ENCODE measurements at places on chromosomes 1 and 21.

DNA sequence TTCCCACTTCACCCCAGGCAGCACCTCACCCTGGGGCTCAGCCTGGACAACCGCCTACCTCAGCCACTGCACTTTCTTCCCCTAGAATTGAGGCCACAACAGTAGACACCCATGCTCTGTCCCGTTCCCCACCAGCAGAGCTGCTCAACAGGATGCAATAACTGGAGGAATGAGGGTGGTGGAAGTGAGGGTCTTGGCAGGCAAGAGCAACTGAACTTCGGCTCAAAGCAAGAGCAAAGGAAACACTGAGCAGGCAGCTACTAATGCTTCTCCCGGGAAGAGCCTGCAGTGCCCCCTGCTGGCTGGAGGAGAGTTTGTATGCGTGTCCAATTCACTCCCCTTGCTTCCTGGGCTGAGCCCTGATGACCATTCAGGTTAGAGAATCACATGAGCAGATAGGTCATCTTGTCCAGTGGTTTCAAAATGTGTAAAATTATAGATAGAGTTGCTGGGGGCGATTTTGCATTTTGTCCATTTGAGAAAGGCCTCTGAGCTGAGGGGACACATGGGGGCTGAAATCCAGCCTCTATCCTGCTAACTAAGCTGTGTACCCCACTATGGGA is 13.9 kb downstream of the NT5C1A start:
- peak; percentile 67 for DNase-seq

DNA sequence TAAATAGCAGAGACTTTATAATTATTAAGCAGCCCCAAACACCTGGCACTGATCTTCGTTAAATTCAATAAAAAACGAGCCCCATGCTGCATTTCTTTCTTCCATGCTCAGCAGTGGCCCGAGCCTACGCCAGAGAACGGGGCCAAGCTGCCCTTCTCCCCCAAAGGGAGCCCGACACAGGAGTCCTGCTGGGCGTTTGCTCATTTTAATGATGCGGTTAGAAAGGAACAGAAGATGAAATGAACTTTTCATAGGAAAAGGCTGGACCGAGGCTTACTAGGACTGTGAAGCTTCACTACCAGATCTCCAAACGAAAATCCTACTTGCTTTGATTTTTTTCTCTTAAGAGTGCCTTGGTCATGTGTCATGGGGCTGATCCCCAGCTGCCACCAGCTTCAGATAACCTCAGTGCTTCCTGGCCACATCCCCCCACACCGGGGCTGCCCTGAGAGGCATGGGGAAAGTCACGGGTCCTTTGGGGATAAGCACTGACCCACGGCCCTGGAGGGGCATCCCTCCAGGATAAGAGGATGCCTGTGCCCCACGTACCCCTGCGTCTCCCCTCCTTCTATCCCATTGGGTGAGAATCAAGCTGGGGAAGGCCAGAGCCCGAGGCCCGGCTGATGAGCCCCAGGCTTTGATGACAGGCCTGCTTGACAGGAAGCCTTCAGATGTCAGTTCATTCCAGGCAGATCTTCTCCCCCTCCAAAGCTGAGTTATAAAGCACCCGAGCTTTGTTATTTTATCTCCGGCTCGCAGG is 34.2 kb downstream of the PGBD5 start:
- DNase-seq = no peak

DNA sequence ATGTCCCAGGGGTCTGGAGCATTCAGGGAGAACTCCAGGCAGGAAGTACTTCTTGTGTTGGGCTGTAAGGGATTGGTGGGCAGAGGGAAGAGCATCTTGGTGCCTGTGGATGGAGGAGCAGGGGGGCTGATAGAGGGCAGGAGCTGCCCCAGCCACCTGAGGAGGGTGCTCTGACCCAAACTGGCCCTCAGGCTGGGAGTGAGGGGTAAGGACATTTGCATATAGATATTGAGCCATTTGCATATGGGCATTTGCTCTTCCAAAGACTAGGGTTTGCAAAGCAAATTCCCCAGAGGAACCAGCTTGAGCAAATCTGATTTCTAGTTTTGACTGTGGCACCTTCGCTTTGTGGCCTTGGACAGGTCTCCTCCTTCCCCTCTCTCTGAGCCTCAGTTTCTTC is 18.2 kb downstream of the ZNF362 start:
- no peak for DNase-seq

GRCh38 chr21:41768437-41769042 is 1.7 kb upstream of the RIPK4 start:
- DNase-seq = peak; percentile 76

DNA sequence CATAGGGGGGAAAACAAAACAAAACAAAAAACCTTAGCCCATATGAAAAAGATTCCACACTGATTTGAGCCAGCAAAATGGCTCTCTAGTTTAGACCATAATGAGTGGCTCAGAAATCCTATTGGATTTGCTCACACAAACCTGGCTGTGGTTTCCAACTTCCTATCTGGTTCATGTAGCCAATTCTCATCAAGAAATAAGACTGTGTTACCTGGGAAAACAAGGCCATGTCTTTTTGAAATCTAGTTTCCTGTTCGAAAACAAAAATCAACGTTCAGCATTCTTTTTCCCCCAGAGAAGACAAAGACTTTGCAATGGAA is 69.2 kb downstream of the TBX15 start:
- DNase-seq = no peak

GRCh38 chr1:29967261-29967660 is 730.9 kb downstream of the PTPRU start:
- no peak for DNase-seq

DNA sequence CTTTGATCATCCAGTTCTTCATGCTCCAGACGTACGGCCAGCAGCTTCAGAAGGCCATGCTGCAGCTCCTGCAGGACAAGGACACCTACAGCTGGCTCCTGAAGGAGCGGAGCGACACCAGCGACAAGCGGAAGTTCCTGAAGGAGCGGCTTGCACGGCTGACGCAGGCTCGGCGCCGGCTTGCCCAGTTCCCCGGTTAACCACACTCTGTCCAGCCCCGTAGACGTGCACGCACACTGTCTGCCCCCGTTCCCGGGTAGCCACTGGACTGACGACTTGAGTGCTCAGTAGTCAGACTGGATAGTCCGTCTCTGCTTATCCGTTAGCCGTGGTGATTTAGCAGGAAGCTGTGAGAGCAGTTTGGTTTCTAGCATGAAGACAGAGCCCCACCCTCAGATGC is 32.5 kb downstream of the MX1 start:
- DNase-seq = no peak

DNA sequence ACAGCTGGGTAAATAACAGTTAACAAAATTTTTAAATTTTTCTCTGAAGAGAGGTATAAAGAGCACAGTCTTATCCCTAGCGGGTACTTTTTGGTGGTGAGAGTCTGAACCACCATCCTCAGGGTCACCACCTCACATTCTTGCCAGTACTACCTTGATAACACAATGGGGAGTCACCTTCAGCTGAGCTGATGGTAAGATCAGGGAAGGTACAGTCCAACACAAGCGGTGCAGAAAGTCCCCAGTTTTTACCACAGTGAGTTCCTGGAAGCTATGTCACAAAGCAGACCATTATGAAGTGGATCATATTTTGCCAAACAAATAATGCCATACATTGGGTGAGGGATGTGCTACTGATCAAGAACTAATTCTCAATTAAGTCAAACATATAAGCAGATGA is 176.9 kb downstream of the FASLG start:
- DNase-seq = no peak

DNA sequence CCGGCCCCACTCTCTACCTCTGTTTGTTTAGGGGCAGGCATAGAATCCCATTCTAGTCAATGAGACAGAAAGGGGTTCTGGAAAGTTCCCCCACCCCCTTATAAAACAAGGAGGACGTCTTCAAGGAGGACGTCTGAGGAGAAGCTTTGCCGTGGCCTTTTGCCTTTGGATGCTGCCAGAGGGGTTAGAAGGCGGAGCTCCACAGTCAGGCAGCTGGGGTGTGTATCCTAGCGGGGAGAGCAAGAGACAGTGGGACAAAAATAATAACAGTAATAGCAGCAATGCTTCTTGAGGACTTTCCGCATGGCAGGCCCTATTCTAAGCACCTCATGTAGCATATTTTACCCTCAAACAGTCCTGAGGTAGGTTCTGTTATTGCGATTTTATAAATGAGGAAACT is 48.2 kb upstream of the TENT5B start:
- DNase-seq = no peak

DNA sequence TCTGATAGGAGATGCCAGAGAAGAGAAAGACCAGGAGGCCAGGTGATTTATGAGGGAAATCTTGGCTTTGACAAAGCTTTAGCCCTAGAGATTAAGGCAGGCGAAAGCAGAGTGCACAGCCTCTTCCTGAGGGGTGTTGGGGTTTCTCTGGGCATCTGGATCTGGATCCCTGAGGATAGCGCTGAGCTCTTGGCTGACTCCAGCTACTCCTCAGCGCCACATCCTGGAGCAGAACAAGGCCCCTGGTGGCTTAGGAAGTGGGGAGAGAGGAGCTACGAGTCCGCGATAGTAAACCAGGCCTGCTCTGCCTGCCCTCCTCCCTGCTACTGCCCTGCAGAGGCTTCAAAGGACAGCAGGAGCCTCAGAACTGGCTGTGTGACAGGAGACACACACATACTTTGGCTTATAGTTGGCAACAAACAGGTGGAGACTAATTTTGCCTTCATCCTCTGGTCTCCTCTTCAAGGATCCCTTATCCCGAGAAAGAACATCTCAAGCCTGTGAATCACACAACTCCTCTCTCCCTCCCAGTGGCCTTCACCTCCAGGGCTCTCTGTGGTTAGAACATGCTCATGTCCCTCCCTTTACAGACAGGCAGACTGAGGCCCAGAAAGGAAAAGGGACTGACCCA is 66.9 kb downstream of the TRABD2B start:
- DNase-seq = no peak

DNA sequence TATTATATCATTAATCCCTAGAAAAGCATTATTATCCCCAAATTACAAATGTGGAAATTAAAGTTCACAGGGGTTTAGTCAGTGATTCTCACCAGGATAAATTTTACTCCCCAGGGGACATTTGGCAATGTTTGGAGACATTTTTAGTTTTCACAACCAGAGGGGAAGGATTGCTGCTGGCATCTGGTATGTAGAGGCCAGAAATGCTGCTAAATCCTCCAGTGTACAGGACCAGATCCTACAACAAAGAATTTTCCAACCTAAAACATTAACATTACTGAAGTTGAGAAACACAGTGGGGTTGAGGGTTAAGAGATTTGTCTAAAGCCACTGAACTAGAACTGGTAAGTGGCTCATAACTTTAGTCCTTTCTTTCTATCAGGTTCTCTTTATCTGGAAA is 162.0 kb upstream of the SYT6 start:
- peak; percentile 74 for DNase-seq

- no peak for DNase-seq
Observed at GRCh38 chr1:196451103-196451502, 157.1 kb downstream of the KCNT2 start.

DNA sequence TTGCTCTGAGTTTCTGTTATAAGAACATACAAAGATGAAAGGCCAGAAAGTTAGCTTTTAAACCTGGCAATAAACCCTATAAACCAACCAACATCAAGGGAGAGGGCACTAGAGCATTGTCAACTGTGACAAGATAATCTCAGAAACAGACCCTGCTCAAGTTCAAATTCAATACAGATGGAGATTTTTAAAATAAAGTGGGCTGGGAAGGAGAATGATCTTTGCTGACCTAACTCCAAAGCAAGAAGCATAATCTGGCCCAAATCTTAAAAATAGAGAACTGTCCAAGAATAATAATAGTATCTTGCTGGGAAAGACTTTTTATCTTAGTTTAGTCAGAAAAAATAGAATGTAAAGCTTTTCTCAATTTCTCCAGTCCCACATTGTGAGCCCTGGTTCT is 485.5 kb downstream of the DISC1 start:
- DNase-seq = no peak

DNA sequence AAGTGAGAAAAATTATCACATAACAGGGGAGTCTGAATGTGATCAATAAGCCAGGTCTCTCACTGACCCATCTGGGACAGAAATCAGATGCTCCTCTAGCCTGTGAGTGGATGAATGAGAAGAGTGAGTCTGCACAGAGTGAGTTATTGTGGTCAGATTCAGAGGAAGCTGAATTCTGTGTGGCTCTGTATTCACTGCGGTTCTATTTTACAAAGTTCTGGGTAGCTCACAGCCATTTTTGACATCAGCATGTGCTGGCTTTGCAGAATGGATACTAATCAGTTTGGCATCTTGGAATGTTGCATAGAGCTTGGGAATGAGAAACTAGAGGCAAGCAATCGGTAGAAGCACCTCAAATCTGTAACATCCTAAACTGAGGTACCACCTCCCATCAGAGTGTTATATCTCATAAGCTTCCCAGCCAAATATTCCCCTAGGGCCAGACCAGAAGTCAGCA is 3.8 kb downstream of the COLGALT2 start:
- DNase-seq = no peak

GRCh38 chr1:184791550-184791900 is 36.9 kb upstream of the EDEM3 start:
- DNase-seq = peak; percentile 49

DNA sequence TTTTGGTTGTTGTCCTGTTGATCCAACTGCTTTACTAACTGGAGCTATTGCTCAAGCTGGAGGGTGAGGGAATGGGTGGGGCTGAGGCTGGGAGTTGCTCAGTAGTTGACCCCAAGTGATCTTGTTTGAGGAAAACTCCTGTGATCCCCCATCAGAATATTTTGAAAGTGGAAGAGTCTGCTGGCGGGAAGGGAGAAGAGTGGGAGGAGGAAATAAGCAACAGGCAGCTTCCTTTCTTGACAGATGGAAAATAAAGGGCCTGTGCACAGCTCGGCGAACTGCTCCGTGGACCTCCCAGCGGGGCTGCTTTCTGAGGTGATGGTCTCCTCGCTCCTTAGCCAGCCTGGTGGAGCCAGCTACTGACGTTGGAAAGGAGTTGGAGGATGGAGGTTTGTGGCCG is 199.1 kb upstream of the LMO4 start:
- DNase-seq = peak; percentile 16

DNA sequence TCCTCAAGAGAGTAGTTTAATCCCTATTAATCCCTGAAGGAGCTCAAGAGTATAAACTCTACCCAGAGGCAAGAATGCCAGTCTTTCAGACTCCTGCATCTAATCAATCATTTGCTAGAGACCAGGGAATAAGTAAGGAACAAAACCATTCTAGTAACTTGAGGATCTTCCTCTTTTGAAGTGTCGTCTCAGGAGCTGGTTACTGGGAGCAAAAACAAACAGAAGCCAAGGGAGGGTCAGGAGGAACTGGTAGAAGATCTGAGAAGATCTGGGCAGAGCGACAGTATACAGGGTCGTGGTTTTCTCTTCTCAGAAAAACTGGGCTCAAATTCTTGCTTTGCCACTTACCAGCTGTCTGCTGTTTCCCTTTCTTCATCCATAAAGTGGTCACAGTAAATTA is 69.3 kb downstream of the RPS6KA1 start:
- DNase-seq = no peak

- DNase-seq = peak; percentile 81
Observed at GRCh38 chr1:112803906-112804762, 89.0 kb upstream of the PPM1J start.

GRCh38 chr1:31570228-31570627 is 6.1 kb upstream of the TINAGL1 start:
- DNase-seq = no peak

DNA sequence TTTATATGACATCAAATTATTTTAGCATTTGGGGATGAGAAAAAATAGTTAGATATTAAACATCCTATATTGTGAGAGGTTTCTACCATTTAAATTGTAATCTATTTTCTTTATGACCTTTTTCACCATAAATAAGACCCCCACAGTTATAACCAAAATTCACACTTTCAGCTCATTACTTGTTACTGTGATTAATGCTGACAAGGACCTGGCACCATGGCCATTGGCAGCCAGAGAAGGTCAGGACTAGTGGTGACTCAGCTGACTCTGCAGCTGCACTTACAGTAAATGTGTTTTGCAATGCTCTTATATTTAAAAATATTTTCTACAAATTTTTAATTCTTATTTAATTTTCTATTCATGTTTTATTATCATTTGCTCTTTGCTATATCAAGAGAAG is 133.3 kb upstream of the C1orf105 start:
- peak; percentile 83 for DNase-seq

GRCh38 chr1:166063701-166064100 is 103.1 kb downstream of the FAM78B start:
- no peak for DNase-seq
